Sigmoid colon (tissue), 7 donors: ENCODE measurements at places on chromosomes 2 and 18. TPM values are rescaled to one million over a fixed set of nuclear protein-coding genes. Genes with fewer than 3 reads are reported as not detected.
A peak's percentile ranks its signal among the peaks of the same experiment; 100 is the strongest.

Gene LYPD6B
- total RNA-seq = not detected

Gene KCNG3
- total RNA-seq = 1.8 TPM

Gene GPR75
- 2.2 TPM for total RNA-seq

Gene LYG2
- total RNA-seq = not detected

Gene ABCB11
- not detected for total RNA-seq

Gene VAMP5
- 58.9 TPM for total RNA-seq

Gene CCDC178
- 0.81 TPM for total RNA-seq

Gene IL1R1
- total RNA-seq = 144 TPM

Gene ING5
- total RNA-seq = 49.8 TPM

Gene IRS1
- 21.2 TPM for total RNA-seq

Gene KCNE4
- 13.8 TPM for total RNA-seq

Gene NPPC
- total RNA-seq = not detected

Gene SPEG
- total RNA-seq = 208 TPM

GRCh38 chr2:10591207-10591606, 98.6 kb downstream of the NOL10 start:
- DNase-seq = no peak
- no peaks in the 10 kb centered on the region for H3K27me3 ChIP-seq
- no peaks in the 10 kb centered on the region for H3K4me1 ChIP-seq
- peaks cover 11% of the 10 kb centered on the region for H3K36me3 ChIP-seq
- H3K4me3 ChIP-seq = no peak overlapping the region

GRCh38 chr2:170505631-170506275, 209.4 kb upstream of the SP5 start:
- H3K27ac ChIP-seq = peak overlapping the region; percentile 27
- peak; percentile 94 for DNase-seq
- H3K4me1 ChIP-seq = no peaks in the 10 kb centered on the region

- no peak overlapping the region for H3K27ac ChIP-seq
- peaks cover 7% of the 10 kb centered on the region for H3K4me1 ChIP-seq
- no peak for DNase-seq
- H3K36me3 ChIP-seq = no peaks in the 10 kb centered on the region
- H3K4me3 ChIP-seq = no peak overlapping the region
Measured at GRCh38 chr2:111171337-111171930, 50.7 kb downstream of the BCL2L11 start.

GRCh38 chr2:202773301-202773973, 98.1 kb downstream of the ICA1L start:
- no peaks in the 10 kb centered on the region for H3K36me3 ChIP-seq
- no peak for DNase-seq
- no peak overlapping the region for H3K27ac ChIP-seq
- no peaks in the 10 kb centered on the region for H3K27me3 ChIP-seq
- no peak overlapping the region for H3K4me3 ChIP-seq

GRCh38 chr2:176123411-176124109, 1.0 kb downstream of the HOXD9 start:
- H3K36me3 ChIP-seq = no peaks in the 10 kb centered on the region
- no peaks in the 10 kb centered on the region for H3K4me1 ChIP-seq
- H3K27me3 ChIP-seq = peaks cover 48% of the 10 kb centered on the region
- H3K4me3 ChIP-seq = peak overlapping the region; percentile 57
- H3K27ac ChIP-seq = peak overlapping the region; percentile 64

DNA sequence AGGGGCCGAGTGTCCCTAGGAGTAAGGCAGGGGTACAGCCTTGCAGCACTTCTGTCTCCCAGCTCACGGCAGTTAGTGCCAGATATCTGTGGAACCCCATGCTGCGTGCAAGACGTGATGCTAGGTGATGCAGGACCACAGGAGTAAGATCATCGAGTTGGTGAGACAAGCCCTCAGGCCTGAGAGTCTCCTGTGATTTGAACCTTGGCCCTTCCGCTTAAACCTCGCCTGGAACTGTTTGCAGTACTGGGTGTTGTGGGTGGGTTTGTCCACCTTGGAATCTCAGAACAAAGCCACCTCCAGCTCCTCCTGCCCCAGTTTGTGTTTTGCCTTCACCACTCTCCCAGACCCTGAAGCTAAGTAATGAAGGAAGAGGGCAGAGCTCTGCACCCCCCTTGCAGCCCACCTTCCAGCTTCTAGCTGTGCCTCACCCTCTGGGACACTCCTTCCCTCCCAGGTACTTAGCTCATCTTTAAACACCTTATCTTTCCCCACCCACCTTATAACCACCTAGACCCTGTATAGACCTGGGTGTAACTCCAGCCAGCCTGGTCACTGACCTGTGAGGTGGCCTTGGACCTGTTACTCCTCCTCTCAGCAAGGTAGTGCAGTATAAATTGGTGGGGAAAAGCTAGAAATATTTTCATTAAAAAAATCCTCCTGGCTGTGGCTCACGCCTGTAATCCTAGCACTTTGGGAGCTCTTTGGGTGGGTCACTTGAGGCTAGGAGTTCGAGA, 6.6 kb downstream of the CNNM4 start:
- no peak overlapping the region for H3K27ac ChIP-seq
- no peaks in the 10 kb centered on the region for H3K4me1 ChIP-seq
- H3K36me3 ChIP-seq = no peaks in the 10 kb centered on the region
- H3K27me3 ChIP-seq = no peaks in the 10 kb centered on the region

- no peak overlapping the region for H3K4me3 ChIP-seq
- H3K4me1 ChIP-seq = peaks cover 64% of the 10 kb centered on the region
- H3K36me3 ChIP-seq = no peaks in the 10 kb centered on the region
- H3K27me3 ChIP-seq = no peaks in the 10 kb centered on the region
- H3K27ac ChIP-seq = peak overlapping the region; percentile 82
- peak; percentile 83 for DNase-seq
Measured at GRCh38 chr2:216735086-216735485, 39.7 kb upstream of the IGFBP5 start.

- H3K4me1 ChIP-seq = peaks cover 68% of the 10 kb centered on the region
- DNase-seq = no peak
- H3K27me3 ChIP-seq = no peaks in the 10 kb centered on the region
- H3K27ac ChIP-seq = peak overlapping the region; percentile 72
- H3K4me3 ChIP-seq = no peak overlapping the region
Measured at GRCh38 chr18:13260197-13260934, 41.8 kb downstream of the LDLRAD4 start.

GRCh38 chr2:105294844-105295481, 34.6 kb downstream of the TGFBRAP1 start:
- no peak overlapping the region for H3K27ac ChIP-seq
- H3K36me3 ChIP-seq = peaks cover 27% of the 10 kb centered on the region
- no peak overlapping the region for H3K4me3 ChIP-seq
- DNase-seq = no peak

DNA sequence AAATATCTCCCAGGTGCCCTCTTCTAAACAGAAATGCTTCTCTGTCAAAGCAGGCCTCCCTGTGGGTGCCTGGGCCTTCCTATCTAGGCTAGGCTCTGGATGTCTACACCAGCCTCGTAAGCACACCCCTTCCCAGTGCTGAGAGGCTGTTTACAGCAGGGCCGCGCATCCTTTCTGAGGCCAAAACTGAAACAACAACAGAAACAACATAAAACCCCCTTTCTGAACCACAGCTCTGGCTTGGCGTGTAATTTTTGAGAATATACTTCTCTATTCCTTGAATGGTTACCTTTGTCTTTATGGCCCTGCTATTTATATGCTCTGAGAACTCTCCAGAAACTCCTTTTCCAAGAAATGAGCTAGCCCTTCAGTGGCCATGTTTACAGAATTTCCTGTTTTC, 118.4 kb downstream of the BCL2L11 start:
- no peak overlapping the region for H3K4me3 ChIP-seq
- no peaks in the 10 kb centered on the region for H3K36me3 ChIP-seq
- H3K4me1 ChIP-seq = no peaks in the 10 kb centered on the region
- H3K27me3 ChIP-seq = no peaks in the 10 kb centered on the region
- DNase-seq = no peak

- no peak for DNase-seq
- H3K4me3 ChIP-seq = no peak overlapping the region
- H3K4me1 ChIP-seq = no peaks in the 10 kb centered on the region
- H3K27me3 ChIP-seq = no peaks in the 10 kb centered on the region
Measured at GRCh38 chr2:232574674-232575403, 24.4 kb downstream of the EIF4E2 start.

- no peaks in the 10 kb centered on the region for H3K27me3 ChIP-seq
- H3K36me3 ChIP-seq = no peaks in the 10 kb centered on the region
- H3K4me3 ChIP-seq = no peak overlapping the region
- no peak overlapping the region for H3K27ac ChIP-seq
- H3K4me1 ChIP-seq = no peaks in the 10 kb centered on the region
Measured at GRCh38 chr2:150882751-150883612, 378.7 kb downstream of the RBM43 start.

DNA sequence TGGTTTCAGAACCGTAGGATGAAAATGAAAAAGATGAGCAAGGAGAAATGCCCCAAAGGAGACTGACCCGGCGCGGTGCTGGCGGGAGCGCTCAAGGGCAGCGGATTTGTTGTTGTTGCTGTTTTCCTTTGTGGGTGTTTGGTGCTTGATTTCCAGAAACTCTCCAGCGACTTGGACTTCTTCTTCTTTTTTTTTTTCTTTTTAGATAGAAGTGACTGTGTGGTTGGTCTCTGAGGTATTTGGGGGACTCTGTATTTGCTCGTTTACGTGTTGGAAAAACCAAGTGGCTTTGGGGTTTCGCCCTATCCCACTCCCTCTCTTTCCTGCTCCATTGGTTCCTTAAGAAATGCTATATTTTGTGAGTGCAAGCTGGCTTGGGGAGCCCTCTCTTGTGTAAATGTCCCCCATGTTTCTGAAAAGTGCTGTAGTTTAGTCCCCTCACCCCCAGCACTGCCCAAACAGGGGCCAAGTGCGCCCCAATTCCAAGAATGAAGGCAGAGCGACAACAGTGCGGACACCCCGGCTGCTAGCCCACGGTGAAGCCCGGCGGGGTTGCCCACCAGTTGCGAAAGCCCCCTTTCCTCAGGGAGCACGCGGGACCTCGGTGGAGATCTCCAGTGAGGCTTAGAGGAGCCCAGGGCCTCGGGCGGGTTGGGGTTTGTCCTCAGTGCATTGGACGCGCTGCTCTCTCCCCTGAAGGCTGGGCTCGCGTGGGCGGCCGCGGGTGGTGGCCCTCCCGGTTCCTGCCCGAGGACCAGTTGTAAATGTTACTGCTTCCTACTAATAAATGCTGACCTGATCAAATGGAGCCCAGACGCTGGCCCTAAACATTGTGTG, 1.8 kb downstream of the HOXD9 start:
- H3K4me3 ChIP-seq = no peak overlapping the region
- DNase-seq = peak; percentile 60
- H3K4me1 ChIP-seq = peaks cover 8% of the 10 kb centered on the region
- no peak overlapping the region for H3K27ac ChIP-seq
- H3K27me3 ChIP-seq = no peaks in the 10 kb centered on the region

GRCh38 chr2:196200557-196200956, 29.2 kb upstream of the STK17B start:
- no peaks in the 10 kb centered on the region for H3K36me3 ChIP-seq
- no peaks in the 10 kb centered on the region for H3K27me3 ChIP-seq
- no peak overlapping the region for H3K4me3 ChIP-seq
- DNase-seq = no peak
- no peak overlapping the region for H3K27ac ChIP-seq
- H3K4me1 ChIP-seq = no peaks in the 10 kb centered on the region

DNA sequence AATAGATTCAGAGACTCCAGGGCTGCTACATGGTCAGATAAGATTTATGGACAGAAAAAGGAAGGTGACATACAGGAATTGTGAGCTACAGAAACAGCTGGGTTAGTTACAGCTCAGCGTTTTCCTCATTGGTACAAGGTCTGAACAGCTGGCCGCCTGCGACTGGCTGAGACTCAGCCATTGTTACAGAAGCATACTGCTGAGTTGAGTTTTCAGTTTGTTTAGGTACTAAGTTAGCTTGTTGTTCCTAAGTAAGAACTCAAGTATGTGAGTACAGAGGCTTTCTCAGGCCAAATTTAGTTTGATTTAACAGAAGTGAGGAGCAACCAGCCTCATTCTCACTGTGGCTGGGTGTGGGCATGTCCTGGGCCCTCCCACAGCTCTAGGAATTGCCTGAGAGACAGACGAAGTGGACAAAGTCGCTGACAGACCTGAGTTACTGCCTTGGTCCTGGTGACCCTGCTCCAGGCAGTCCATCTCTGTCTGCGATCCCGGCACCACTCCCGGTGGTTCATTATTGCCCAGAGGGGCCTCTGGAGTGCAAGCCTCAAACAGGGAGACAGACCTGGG, 27.8 kb upstream of the RHOB start:
- H3K36me3 ChIP-seq = no peaks in the 10 kb centered on the region
- no peaks in the 10 kb centered on the region for H3K27me3 ChIP-seq
- peaks cover 48% of the 10 kb centered on the region for H3K4me1 ChIP-seq
- no peak overlapping the region for H3K4me3 ChIP-seq
- peak overlapping the region; percentile 76 for H3K27ac ChIP-seq

GRCh38 chr2:78541088-78541450, 484.4 kb upstream of the REG3G start:
- no peak for DNase-seq
- no peaks in the 10 kb centered on the region for H3K27me3 ChIP-seq
- H3K36me3 ChIP-seq = no peaks in the 10 kb centered on the region
- no peak overlapping the region for H3K4me3 ChIP-seq
- H3K27ac ChIP-seq = no peak overlapping the region

- no peak overlapping the region for H3K4me3 ChIP-seq
- no peaks in the 10 kb centered on the region for H3K36me3 ChIP-seq
- no peak overlapping the region for H3K27ac ChIP-seq
- no peaks in the 10 kb centered on the region for H3K4me1 ChIP-seq
Measured at GRCh38 chr18:11518788-11519685, 90.4 kb upstream of the SLC35G4 start.

GRCh38 chr2:124911560-124911959, 886.5 kb downstream of the CNTNAP5 start:
- H3K4me3 ChIP-seq = no peak overlapping the region
- no peaks in the 10 kb centered on the region for H3K27me3 ChIP-seq
- no peak overlapping the region for H3K27ac ChIP-seq
- no peak for DNase-seq

- no peaks in the 10 kb centered on the region for H3K36me3 ChIP-seq
- no peak for DNase-seq
- no peaks in the 10 kb centered on the region for H3K27me3 ChIP-seq
- H3K4me3 ChIP-seq = no peak overlapping the region
Measured at GRCh38 chr18:31380912-31381311, 4.3 kb downstream of the DSG4 start.

DNA sequence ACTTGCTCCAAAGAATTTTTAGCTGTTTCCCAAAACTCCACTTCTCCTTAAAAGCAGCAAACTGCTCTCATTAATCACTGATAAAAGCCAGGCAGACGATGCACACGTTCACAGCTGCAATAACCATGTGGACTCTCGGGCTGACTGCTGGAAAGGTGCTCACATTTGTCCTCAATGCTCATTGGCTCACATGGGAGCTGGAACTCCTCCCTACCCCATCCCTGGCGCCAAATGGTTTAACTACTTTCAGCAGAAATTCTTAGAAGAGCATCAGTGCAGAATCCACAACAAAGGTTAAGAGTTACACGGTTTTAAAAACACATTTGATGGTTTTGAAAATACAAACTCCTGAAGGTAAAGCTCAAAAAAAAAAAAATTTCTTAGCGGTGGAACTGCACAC, 117.1 kb downstream of the NOL10 start:
- DNase-seq = no peak
- H3K27me3 ChIP-seq = no peaks in the 10 kb centered on the region
- no peaks in the 10 kb centered on the region for H3K4me1 ChIP-seq
- H3K36me3 ChIP-seq = no peaks in the 10 kb centered on the region
- no peak overlapping the region for H3K4me3 ChIP-seq
- no peak overlapping the region for H3K27ac ChIP-seq

- H3K27ac ChIP-seq = no peak overlapping the region
- H3K4me3 ChIP-seq = no peak overlapping the region
- H3K4me1 ChIP-seq = peaks cover 9% of the 10 kb centered on the region
- no peaks in the 10 kb centered on the region for H3K36me3 ChIP-seq
- no peak for DNase-seq
- no peaks in the 10 kb centered on the region for H3K27me3 ChIP-seq
Measured at GRCh38 chr2:73000808-73001570, 70.5 kb downstream of the SFXN5 start.
